ENCODE measurements at places on chromosomes 12 and 14. TPM values are rescaled to one million over a fixed set of nuclear protein-coding genes. Genes with fewer than 3 reads are reported as not detected.

- no peaks in the 10 kb centered on the region for H3K36me3 ChIP-seq
- H3K4me1 ChIP-seq: no peaks in the 10 kb centered on the region
- H3K4me3 ChIP-seq: no peak overlapping the region
- DNase-seq: no peak
- no peaks in the 10 kb centered on the region for H3K27me3 ChIP-seq
- no peak overlapping the region for H3K27ac ChIP-seq
These were observed 17.7 kb upstream of the HNF1A start for GRCh38 chr12:120960657-120961056.

- no peak overlapping the region for H3K27ac ChIP-seq
- H3K4me1 ChIP-seq: no peaks in the 10 kb centered on the region
- H3K36me3 ChIP-seq: no peaks in the 10 kb centered on the region
- H3K27me3 ChIP-seq: no peaks in the 10 kb centered on the region
These were observed 1.4 kb upstream of the AQP2 start for GRCh38 chr12:49948866-49949845.

DNA sequence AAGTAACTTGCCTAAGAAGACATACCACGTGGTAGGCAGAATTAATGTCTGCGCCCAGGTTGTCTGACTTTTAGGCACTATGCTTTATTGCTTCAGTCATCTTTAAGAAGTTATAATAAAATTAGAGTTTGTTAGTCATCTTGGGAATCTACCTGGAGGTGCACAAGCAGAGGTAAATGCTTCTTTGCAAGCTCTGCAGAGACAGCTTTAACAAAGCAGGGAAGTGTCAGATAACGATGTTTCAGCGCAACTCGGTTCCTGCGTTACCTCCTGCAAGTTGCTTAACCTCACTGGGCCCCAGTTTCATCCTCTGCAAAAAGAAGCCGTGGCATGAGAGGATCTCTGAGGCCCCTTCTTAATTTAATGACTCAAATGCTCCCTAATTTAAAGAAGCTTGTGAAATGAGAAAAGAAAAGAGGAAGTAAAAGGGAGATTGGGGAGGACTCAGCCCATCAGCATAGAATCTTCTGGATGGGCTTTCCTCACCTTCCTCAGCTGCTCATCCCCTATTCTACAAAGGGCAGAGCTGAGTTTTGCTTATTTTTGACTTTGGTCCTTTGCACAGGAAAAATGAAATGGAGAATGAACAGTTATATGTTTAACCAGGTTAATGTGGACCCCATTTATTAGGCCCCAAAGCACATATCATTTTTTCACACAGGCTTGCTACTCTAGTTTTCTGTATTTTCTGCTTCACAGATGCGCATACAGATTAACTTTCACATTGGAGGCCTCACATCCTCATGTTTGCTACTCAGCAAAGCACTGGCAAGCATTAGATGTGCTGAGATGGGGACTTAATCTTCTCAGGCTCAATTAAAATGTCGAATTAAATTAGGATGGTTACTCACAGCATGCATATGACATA, 5.1 kb downstream of the ARHGDIB start:
- H3K36me3 ChIP-seq: no peaks in the 10 kb centered on the region
- no peaks in the 10 kb centered on the region for H3K27me3 ChIP-seq
- no peak overlapping the region for H3K4me3 ChIP-seq
- H3K27ac ChIP-seq: no peak overlapping the region

CCDC92 gene
- 65.9 TPM for polyA plus RNA-seq

EPYC gene
- not detected for polyA plus RNA-seq

All from adrenal gland (tissue), 19 donors.